ENCODE measurements at places on chromosomes 16 and 17. TPM values are rescaled to one million over a fixed set of nuclear protein-coding genes. Genes with fewer than 3 reads are reported as not detected.

The CHP2 gene
- total RNA-seq, result not detected

GRCh38 chr16:55370762-55371482 lies 46.9 kb downstream of the IRX6 start:
- DNase-seq, result peak; percentile 47

The RMI2 gene
- total RNA-seq, result 69.8 TPM

DNA sequence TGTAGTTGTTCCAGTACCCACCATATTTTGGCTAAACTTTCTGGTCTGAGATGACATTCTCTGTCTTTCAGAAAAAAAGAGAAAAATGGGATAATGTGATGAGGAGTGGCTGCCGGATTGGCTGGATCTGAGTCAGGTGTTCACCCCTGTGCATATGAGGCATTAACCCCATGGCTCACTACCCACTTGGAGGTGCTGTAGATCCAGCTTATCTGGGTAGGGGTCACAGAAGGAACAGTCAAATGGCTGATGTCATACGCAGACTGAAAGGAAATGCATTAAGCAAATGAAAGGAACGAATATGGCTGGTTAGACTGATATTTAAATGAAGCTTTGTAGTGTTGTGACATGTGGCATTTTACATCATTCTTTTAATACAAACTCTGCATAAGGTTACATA lies 17.3 kb downstream of the MAP2K6 start:
- no peak for DNase-seq

The TBC1D26 gene
- total RNA-seq, result 0.30 TPM

DNA sequence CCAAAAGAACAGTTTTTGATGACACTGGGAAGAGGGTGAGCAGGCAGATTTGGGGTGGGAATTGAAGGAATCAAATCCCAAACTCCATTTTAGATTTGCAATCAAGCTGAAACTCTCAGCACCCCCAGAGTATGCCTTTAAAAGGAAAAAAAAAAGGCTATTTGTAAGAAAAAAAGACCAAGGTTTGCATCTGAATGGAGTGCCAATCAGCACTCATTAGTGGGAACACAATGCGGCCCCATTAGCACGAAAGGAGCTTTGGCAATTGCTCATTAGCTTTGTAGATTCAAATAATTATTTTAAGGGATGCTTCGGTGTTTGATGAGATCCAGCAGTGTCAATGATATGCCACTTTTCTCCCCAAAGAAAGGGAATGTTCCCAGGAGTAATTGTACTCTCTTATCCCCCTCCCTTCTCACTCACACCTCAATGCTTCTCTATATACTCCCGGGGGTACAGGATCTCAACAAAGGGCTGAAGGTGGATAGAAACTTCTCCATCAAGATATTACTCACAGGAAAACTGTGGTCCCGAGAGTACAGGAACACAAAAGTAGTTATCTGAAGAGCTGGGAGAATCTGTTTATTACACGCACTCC lies 32.2 kb downstream of the CHP2 start:
- DNase-seq, result no peak

DNA sequence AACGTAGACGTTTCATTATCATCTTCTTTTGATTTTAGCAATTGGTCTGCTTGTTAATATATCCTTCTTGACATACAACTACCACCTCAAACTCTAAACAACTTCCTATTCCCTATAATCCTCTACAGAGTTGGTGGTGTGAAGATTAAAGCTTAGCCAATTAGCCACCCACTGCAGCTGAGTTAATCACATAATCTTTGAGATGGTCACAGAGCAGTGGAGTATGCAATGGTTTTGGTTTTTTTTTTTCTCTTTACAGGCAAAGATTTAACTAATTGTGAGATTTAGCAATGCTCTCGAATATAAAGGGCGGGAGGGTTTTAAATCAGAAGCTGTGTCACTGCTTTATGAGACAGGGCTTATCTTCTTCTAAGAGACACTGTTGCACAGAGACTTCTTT lies 37.0 kb downstream of the STX8 start:
- no peak for DNase-seq

The MT1E gene
- total RNA-seq, result 108 TPM

All from activated CD4-positive, alpha-beta T cell treated with anti-CD3 and anti-CD28 coated beads for 36 hours (primary cell).